ENCODE measurements at places on chromosomes 2 and 18. TPM values are rescaled to one million over a fixed set of nuclear protein-coding genes. Genes with fewer than 3 reads are reported as not detected.

DNA sequence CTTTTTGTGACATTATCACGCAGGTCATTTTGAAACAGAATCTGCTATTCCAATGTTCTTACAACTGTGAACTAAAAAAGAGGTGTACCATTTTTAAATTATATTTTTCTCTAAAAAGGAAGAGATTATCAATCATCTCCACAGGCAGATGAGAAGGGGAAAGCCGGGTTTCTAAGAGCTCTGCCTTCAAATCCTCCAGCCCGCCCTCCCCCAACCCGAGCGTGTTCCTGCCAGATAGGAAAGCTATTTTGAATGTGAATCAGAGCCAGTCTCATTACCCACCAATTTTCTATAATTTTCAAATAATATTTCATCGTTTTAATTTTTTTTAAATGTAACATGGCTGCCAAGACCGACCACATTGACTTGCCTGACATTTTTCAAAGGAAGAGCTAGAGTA is 65.9 kb downstream of the KCNF1 start:
- no peak for DNase-seq

DNA sequence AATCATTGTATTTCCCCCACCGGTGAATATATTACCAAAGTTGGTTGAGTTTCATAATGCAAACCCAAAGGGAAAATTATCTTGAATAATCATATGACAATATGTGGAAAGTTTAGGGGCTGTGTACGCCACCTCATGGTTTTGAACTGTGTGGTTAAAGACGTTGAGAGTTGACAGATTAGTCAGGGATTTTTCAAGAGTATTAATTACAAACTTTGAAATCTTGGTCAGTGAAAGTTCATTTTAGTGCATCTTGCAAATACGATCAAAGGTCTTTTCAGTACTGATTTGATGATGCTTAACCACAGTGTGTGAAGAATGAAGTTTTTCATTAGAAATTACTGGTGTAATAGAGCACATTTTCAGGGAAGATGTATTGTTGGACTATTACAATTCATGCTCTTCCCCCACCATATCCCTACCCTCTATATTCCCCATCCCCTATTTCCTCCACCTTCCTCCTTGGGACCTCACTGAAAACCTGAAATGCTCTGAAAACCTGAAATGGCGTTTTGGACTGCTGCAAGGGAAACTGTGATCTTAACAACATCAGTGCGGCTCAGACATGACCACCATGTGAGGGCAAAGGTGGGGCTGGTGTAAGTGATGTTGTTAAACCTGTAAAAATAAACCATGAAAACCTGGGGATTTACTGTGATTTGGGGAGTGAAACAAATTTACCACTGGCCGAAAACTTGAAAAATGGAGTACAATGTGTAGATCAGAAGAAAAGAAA is 4.5 kb upstream of the BCL2L11 start:
- DNase-seq, result no peak

DNA sequence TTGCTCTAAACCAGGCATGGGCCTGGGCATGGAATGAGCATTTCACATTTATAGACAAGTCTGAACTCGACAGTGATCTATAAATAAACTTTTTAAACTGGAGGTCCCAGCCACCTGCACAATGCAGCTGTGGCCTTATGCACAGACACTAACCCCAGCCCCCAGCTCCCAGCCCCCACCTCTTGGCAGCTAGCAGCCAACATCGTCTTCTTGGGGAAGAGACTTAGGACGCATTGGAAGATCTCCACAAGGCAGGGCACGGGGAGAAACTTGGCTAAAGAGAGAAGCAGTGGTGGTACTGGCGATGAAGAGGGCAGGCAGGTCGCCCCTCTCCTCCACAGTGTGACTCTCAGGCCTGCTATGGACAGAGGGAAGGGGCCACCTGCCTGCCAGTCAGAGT is 213.2 kb downstream of the ANAPC1 start:
- DNase-seq, result no peak

GRCh38 chr2:105618351-105618659 is 126.4 kb upstream of the NCK2 start:
- no peak for DNase-seq

DNA sequence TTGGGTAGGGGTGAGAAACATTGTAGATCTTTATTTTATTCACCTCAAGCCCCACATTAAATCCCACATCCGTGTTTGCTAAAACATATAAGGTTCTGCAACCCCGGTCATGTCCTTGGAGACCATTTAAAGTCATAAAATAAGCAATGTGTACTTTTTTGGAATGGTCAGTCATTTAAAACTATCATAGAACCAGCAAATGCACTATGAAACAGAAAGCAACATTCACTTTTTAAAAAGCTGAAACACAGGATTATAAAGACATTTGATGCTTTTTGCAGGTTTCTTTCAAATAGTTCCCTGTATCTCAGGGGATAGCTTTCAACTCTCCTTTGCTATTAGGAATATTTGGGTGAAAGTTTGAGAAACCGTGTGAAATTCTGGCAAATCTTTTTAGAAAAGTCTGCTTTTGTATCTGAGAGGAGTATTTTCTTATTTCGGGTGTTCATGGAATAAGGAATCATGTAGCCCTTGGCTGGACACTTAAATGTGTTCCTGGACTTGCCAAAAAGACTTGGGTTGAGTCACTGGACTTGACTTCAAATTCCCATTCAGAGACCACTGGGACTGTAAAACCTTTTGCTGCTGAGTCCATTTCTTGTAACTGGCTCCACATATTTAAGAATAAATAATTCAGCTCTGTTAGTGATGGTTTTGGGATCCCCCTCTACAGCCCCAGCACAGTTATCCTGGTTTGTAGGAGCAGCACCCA is 5.9 kb upstream of the CETN1 start:
- DNase-seq, result peak; percentile 85

GRCh38 chr18:23226930-23227725 is 91.8 kb downstream of the CABLES1 start:
- DNase-seq, result no peak

DNA sequence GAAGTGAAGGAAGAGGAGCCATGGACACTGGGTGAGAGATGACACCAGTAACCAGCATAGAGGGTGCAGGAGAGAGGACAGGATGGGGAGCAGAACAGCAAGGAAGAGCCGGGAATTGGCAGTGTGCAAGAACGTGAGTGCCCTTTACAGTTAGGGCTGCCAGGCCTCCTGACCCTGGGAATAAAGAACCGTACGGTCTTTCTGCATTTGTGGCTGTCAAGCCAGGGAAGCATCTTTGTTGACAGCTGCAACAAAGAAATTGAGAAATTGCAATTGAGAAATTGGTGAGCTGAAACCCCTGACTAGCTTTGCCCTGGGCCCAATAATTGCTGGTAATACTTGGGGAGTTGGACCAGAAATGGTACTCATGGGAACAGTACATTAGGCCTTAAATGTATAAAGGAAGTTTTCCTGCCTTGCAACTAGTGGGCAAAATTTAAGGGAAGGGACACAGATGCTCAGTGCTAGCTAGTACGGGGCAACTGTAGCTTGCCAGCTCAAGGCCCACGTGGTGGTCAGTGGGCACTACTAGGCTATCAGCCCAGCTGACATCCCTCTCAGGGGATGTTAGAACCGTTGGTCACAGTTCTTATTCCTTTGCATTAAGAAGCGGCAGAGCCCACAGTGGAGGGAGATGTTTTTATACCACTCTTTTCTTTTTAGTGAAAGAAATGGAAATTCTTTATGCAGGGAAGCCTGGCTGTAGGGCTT is 56.6 kb downstream of the KCTD18 start:
- no peak for DNase-seq

The MSTN gene
- 32.8 TPM for polyA plus RNA-seq

DNA sequence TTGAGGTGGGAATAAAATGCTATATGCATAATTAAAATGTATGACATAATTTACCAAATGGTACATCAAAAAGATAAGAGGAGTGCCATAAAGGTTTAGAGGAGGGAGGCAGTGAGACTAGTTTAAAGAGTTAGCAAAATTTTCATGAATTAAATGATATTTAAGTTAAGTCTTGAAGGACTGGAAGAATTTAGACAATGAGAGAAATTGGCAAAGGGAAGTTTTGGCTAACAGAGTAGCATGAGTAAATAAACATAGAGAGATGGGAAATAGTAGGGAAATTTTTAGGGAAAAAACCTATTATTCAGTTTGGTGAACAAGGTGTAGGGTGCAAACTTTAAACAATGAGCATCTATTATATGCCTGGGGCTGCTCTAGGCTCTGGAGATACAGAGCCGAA is 68.8 kb downstream of the CAVIN2 start:
- no peak for DNase-seq

The UPP2 gene
- polyA plus RNA-seq, result 0.11 TPM

GRCh38 chr2:186348200-186348599 is 137.9 kb upstream of the ZC3H15 start:
- DNase-seq, result no peak

The WDFY1 gene
- 28.6 TPM for polyA plus RNA-seq

DNA sequence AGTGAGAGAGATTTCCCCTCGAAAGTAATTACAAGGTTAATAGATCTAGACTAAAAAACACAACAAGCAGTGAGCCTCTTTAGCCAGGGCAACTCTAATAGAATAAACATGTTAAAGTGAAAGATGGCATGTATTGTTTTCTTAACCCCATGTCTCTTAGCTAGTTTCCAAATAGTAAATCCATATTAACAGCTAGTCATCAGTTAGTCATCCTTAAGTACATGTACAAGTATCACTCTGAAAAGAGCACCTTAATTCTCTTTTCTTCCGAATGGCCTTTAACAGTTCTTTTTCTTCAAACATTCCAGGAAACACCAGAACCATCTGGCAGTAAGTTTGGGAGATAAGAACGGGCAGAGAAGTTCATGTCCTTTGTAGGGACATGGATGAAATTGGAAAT is 1480.0 kb downstream of the LRP1B start:
- DNase-seq, result no peak

- DNase-seq, result no peak
Measured at GRCh38 chr2:65599693-65600092, 167.3 kb upstream of the SPRED2 start.

The HAAO gene
- polyA plus RNA-seq, result 19.7 TPM

The SULT1C4 gene
- polyA plus RNA-seq, result 16.6 TPM

The CYP26B1 gene
- polyA plus RNA-seq, result 15.8 TPM

Measured in forelimb muscle (tissue), 1 donor.